ENCODE measurements at places on chromosomes 13 and 19.

GRCh38 chr13:52001120-52001731, 10.0 kb downstream of the ATP7B start:
- DNase-seq: peak; percentile 33

DNA sequence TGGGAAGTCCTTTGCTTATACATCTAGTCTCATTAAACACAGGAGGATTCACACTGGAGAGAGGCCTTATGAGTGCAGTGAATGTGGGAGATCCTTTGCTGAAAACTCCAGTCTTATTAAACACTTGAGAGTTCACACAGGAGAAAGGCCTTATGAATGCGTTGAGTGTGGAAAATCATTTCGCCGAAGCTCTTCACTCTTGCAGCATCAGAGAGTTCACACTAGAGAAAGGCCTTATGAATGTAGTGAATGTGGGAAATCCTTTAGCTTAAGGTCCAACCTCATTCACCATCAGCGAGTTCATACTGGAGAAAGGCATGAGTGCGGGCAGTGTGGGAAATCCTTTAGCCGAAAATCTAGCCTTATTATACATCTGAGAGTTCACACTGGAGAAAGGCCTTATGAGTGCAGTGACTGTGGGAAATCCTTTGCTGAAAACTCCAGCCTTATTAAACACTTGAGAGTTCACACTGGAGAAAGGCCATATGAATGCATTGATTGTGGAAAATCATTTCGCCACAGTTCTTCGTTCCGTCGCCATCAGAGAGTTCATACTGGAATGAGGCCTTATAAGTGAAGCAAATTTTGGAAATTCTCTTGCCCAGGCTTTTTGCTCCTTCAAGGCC, 9.9 kb downstream of the ZNF586 start:
- no peak for DNase-seq

DNA sequence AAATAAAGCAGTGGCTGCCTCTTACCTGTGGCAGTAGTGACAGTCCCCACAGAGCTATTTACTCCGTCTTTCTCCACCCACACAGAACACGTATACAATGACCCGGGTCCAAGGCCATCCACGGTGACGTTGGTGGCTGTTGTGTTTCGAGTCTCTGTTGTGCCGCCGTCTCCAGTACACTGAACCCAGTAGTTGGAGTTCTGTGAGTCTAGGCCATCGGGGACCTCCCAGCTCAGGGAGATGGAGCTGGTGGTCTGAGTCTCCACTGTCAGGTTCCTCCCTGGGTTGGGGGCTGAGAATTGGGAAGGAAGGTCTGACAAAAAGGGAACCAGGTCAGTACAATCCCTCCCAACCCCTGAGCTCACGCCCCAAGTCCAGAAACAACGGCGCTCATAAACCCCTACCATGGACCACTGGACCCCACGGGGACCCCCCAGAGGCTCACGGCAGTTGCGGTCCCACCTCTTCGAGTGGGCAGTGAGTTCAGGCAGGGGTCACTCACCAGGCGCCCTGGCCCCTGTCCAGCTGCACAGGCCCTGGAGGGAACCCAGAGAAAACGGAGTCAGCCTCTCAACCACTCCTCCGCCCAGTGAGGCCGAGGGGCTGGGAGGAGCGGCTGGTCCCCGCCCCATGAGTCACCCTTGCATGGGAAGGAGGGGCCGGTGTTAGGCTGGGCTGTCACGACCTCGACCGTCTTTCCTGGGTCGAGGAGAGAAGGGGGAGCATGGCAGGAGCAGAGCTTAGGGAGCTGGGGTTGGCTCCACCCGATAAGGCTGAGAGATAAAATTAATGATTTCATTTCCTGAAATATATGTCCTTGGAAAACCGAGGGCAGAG, 2.4 kb downstream of the PTPRH start:
- DNase-seq: peak; percentile 80

DNA sequence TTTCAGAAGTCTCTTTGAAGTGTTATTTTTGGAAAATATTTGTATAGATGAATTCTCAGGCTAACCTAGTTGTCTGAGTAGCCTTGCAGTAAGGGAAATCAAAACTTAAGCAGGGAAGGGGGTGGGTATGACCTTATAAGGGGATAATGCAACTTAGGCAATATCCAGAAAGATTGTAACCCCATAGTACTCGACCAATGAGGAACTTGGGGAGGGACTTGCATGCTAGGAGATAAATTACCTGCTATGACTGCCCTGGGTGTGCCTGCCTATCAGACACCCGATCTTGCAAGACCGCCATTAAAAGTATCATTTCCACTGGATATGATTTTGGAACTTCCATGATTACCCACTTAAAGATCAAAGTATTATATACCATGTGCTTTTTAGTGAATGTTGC, 23.0 kb upstream of the RFXAP start:
- no peak for DNase-seq

- DNase-seq: no peak
Measured at GRCh38 chr13:82571653-82572052, 1310.6 kb downstream of the SLITRK1 start.

GRCh38 chr13:34990399-34991214, 48.5 kb downstream of the NBEA start:
- no peak for DNase-seq

- peak; percentile 54 for DNase-seq
Measured at GRCh38 chr19:40464059-40465024, 1.2 kb downstream of the BLVRB start.

GRCh38 chr13:74706801-74707200, 572.6 kb upstream of the KLF12 start:
- no peak for DNase-seq

DNA sequence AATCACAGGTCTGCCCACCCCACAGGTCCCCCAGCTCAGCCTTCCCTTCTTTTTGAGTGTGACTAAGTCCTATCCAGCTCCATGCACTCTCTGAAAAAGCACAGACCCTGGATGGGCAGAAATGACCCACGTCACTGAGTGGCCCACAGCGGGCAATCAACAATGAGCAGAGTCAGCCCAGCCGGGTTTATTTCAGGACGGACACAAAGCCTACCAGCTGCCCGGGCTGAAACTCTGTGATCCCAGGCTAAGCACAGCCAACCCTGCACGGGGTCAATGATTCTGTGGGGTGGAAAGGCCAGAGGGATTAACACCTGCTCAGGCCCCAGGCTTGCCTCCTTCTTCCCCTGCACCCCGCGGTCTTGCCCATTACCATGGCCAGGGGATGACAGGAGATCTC, 8.4 kb downstream of the NAPA start:
- no peak for DNase-seq

DNA sequence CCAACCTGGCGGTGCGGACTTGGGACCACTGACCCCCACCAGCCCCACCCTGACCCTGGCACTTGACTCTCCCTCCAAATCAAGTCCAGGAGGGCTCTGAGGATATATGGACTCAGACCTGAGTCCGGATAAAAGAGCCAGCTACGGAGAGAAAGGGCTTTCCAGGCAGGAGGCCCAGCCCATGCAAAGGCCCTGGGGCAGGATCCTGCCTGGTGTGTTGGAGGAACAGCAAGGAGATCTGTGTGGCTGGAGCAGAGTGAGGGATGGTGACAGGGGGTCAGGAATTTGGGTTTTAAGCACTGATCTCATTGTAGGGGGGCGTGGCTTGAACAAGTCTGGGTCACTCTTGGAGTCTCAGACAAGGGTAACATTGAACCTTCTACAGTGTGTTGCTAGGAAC, 474 bp upstream of the ZNRF4 start:
- no peak for DNase-seq

- DNase-seq: peak; percentile 67
Measured at GRCh38 chr19:48152551-48152950, 17.6 kb downstream of the LIG1 start.

GRCh38 chr13:28819735-28820098, 422 bp upstream of the MTUS2 start:
- peak; percentile 29 for DNase-seq

DNA sequence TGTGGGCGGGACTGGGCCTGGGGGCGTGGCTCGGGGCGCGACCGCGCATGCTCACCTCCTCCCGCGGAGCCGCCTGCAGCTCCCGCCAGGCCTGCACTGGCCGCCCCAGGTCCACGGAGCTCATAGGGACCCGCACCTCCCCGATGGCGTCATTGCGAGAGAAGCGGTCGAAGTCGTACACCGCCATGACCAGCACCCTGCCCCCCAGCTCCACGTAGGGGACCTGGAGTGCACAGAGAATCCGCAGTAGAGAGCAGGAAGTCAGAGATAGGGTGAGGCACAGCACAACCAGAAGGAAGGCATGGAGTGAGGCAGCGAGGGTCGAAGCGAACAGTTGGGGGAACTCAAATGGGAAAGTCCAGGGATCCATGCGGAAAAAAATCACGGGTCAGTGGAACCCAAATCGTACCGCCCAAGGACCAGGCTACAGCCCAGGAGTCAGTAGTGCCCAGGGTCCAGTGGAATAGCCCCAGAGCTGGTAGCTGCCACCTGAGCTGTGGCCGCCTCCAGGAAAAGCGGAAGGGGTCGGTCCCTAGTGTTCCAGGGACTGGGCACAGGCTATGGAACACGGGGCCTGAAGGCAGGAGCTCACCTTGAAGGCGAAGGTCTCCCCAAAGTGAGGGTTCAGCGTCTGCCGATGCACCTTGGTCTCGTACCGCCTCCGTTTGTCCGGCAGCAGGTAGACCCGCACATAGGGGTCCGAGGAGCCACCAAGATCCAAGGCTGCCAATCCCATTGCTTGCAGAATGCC, 4.8 kb downstream of the SYT5 start:
- DNase-seq: no peak

DNA sequence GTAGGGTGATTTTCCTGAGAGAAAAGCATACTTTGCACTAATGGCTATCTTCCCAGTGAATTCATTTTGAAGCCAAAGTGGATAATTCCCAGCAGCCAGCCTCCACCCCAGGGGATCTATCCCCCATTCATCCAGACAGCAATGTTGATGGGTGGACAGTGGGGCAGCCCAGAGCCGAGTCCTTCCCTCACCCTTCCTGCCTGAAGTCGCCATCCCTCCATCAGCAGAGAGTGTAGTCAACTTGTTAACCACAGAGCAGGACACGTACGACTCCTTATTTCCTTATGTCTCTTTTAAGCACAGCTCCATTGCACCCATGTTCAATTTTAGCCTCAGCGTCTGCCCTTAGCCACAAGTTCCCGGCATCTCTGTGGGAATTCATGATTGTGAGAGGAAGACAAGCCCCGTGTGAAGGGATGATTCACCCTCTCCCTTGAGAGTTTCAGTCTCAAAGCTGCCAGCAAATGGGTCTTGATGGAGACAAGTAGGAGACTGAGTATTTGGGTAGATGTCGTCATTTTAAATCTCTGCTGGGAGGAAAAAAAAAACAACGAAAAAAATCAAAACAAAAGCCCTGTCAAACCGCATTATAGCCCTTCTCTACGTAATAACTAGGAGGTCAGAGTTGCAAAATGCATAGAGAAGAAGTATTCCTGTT, 58.3 kb upstream of the MEDAG start:
- no peak for DNase-seq

- DNase-seq: no peak
Measured at GRCh38 chr13:72852207-72852606, 70.3 kb downstream of the PIBF1 start.

GRCh38 chr13:37091835-37092234, 13.6 kb downstream of the CSNK1A1L start:
- no peak for DNase-seq

DNA sequence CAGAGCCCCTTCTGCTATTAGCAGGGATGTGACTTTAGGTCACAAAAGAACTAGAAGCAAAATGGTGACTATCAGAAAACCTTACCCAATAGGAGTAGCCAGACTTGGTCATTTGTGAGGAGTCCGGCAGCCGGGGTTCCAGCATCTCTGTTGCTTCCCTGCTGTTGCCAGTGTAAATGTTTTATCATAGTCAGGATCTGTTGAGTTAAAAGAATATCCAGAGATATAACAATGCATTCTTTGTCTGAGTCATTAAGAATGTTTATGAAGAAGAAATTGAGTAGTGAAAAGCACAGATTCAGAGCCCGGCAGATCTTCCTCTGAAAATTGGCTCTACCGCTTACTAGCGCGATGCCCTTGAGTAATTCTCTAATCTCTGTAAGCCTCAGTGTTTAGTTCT, 84.2 kb downstream of the COL4A2 start:
- no peak for DNase-seq

DNA sequence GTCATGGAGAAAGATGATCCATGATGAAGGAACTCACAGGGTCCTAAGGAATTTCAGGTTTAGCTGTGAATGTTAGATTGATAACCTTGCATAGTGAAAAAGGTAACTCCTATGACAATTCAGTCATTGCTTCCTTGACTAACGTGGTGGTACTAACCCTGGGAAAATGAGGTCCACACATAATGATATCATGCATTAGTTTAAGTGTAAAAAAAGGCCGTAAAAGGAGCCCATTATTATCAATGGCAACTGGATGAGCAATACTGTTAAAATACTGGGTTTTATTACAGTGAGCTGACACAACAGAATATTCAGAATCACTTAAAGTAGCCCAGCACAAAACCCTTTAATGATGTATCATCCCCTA, 515.4 kb downstream of the DCT start:
- no peak for DNase-seq

GRCh38 chr19:46856062-46857022, 4.5 kb upstream of the ARHGAP35 start:
- peak; percentile 98 for DNase-seq

DNA sequence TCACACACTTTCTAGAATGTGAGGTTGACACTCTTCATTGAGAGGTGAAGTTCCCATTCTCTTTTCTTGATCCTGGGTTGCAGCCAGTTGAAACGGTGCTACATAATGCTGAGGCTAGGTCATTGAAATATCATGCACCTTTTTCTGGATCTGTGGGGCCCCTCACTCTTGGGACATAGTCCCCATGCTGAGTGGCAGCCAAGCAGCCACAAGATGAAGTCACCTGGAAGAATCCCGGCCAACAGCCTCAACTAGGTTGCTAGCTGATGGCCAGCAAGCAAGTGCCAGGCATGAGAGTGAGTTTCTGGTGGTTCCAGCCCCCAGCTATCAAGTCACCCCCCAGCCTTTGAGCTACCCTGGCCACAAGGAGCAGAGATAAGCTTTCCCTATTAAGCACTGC, 148.5 kb upstream of the TSHZ3 start:
- no peak for DNase-seq

- no peak for DNase-seq
Measured at GRCh38 chr13:107348925-107349324, 781.0 kb upstream of the ARGLU1 start.

DNA sequence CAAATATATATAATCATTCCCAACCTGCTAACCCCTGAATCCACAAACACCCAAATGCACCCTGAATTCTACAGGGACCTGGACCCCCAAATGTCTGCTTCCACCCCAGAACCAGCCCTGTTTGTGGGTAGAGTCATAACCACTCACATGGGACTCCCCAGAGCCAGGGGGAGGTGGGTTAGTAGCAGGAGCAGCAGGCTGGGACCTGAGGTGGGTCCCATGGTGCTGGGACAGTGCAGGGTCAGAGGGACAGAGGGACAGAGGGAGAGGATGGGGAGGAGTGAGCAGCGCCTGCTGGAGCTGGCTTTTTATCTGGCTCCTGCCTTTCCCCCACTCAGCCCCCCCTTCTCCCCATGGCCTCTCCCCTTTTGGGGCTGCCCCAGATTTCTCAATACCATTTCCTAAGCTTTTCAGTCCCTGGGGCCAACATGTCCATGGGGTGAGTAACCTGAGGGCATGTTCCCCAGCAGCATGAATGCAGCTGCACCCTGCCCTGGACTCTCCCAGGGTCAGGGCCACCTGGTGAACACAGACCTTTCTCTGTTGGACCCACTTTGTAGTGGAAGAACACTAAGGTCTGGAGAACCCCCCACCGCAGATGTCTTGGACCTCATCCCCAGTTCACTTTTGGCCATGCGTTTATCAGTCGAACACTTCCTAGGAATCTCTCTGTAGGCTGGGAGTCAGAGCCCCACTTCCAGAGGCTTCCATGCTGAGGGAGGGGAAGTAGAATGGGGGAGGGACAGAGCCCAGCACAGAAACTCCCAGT, at the start of gene C3:
Gene C3, minus strand, starts transcription at position 282 of the 769 bp plus-strand sequence. Its CDS starts 61 bp downstream, at position 221.
- DNase-seq: peak; percentile 66

GRCh38 chr19:35164418-35164817, 9.9 kb downstream of the FXYD5 start:
- no peak for DNase-seq

Measured in globus pallidus (tissue), 1 donor.